Central memory CD8-positive, alpha-beta T cell (primary cell): ENCODE measurements at places on chromosomes 12 and 14.
A peak's percentile ranks its signal among the peaks of the same experiment; 100 is the strongest.

GRCh38 chr12:123958462-123958861, 14.2 kb downstream of the CCDC92 start:
- peaks cover 2% of the 10 kb centered on the region for H3K36me3 ChIP-seq
- no peak for DNase-seq
- no peak overlapping the region for H3K27ac ChIP-seq
- no peak overlapping the region for H3K4me3 ChIP-seq
- H3K4me1 ChIP-seq = peaks cover 9% of the 10 kb centered on the region
- H3K27me3 ChIP-seq = no peaks in the 10 kb centered on the region

DNA sequence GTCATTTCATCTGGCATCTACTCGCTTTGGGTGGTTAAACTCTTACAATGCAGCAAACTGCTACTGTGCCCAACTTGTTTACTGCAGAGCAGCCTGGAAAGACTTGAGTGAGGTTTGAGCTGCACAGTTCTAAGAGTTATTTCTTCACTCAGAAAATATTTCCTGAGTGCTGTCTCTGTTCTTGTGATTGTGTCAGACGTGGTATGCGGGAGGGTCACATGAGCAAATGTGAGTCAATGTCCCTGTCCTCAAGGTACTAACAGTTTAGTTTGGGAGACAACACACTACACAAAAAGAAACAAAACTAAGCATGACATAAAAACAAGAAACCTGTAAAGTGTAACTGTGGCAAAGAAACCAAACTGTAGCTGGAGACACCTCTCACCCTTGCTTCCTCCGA, 32.4 kb downstream of the FLVCR2 start:
- DNase-seq = no peak
- H3K36me3 ChIP-seq = peaks cover 2% of the 10 kb centered on the region

DNA sequence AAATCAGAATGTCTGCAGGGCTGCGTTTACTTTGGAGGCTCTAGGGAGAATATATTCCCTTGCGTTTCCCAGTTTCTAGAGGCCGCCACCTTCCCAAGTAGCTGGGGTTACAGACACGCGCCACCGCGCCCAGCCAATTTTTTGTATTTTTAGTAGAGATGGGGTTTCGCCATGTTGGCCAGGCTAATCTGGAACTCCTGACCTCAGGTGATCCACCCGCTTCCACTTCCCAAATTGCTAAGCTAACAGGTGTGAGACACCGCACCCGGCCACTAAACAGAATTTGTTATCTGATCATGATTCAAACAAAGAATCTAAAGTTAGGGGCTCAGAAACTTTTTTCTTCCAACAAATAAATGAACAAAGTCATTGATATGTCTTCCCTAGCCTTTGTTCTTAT, 114.6 kb downstream of the PPHLN1 start:
- DNase-seq = no peak
- H3K27me3 ChIP-seq = no peaks in the 10 kb centered on the region
- peaks cover 13% of the 10 kb centered on the region for H3K4me1 ChIP-seq

DNA sequence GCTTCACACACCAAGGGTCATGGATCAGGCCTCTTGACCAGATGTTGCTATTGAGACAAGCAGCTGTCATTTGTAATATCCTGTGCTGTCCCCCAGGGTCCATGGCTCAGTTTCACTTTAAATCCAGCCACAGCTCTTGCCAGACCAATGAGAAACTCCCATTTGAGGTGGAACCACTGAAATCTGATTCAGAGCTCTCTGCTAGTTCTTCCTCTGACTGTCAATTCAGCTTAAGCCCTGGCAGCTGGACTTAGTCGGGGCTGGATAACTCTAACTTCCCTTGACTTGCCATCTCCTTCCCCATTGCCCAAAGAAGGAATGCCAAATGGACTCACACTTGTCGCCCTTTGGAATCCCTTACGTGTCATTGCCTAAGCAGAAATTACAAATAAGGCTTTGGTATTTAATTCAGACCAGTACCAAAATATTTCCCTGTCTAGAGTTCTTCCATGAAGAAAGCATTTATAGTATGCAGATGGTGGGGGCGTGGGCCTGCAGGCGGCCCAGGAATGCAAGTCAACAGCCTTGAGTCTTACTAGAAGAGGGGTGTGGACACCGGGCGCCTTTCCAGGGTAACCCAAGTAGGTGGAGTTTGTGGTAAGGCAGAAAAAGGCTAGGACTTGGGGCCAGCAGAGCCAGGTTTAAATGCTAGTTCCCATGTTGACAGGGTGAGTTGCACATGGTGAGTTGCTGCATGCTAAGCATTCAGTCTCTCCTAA, 96.9 kb upstream of the TMPO start:
- H3K27me3 ChIP-seq = peaks cover 18% of the 10 kb centered on the region
- H3K36me3 ChIP-seq = no peaks in the 10 kb centered on the region
- H3K4me3 ChIP-seq = no peak overlapping the region
- no peak for DNase-seq
- H3K27ac ChIP-seq = no peak overlapping the region

GRCh38 chr14:75283162-75283832, 4.7 kb downstream of the FOS start:
- H3K36me3 ChIP-seq = peaks cover 60% of the 10 kb centered on the region
- DNase-seq = no peak
- peak overlapping the region; percentile 62 for H3K4me3 ChIP-seq
- peaks cover 56% of the 10 kb centered on the region for H3K27me3 ChIP-seq
- H3K4me1 ChIP-seq = peaks cover 28% of the 10 kb centered on the region

DNA sequence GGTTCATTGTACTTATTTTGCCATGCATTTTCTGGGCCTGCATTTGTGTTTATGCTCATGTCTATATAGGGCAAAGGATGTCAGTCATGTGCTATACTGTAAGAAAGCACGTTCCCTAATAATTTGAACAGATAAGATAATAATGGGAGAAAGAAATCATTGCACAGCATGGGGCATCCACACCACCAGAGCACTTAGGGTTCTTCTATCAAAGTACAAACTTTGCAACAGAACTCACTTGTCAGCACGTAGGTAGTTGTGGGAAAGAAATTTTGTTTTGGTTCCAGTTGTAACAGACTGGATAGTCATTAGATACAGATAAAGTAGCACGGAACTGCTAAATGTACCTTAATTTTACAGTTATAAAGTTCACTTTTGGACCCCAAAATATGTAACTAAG, 10.1 kb downstream of the PPP1CC start:
- H3K27me3 ChIP-seq = no peaks in the 10 kb centered on the region
- H3K4me1 ChIP-seq = peaks cover 47% of the 10 kb centered on the region
- peaks cover 61% of the 10 kb centered on the region for H3K36me3 ChIP-seq
- peak overlapping the region; percentile 23 for H3K27ac ChIP-seq
- H3K4me3 ChIP-seq = no peak overlapping the region

DNA sequence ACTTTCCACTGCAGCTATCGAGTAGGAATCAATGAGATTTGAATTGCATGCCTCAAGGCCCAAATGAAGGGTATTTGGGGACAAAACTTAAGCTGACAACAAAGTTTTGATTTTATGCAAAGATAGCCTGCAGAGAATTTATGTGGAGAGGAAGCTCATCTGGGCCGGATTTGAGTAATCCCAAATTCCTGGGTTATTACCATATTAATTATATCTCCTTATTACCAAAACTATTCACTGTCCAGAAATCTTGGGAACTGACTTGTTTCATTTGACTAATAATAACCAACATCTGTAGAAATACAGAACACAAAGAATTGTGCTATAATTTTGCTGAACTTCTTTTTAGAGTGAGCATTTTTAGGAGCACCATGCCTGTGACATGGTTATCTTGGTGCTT, 70.4 kb downstream of the KITLG start:
- no peak overlapping the region for H3K27ac ChIP-seq
- no peak overlapping the region for H3K4me3 ChIP-seq
- H3K27me3 ChIP-seq = no peaks in the 10 kb centered on the region
- H3K36me3 ChIP-seq = no peaks in the 10 kb centered on the region

GRCh38 chr12:118183711-118184110, 47.8 kb downstream of the PEBP1 start:
- DNase-seq = no peak
- no peaks in the 10 kb centered on the region for H3K27me3 ChIP-seq
- H3K36me3 ChIP-seq = peaks cover 39% of the 10 kb centered on the region

GRCh38 chr12:42104784-42105183, 39.9 kb downstream of the GXYLT1 start:
- H3K4me1 ChIP-seq = no peaks in the 10 kb centered on the region
- H3K36me3 ChIP-seq = peaks cover 8% of the 10 kb centered on the region
- H3K27me3 ChIP-seq = no peaks in the 10 kb centered on the region
- no peak for DNase-seq
